ENCODE measurements at places on chromosomes 2 and 18.

GRCh38 chr2:171807831-171808393 lies 86.1 kb downstream of the SLC25A12 start:
- DNase-seq = no peak

DNA sequence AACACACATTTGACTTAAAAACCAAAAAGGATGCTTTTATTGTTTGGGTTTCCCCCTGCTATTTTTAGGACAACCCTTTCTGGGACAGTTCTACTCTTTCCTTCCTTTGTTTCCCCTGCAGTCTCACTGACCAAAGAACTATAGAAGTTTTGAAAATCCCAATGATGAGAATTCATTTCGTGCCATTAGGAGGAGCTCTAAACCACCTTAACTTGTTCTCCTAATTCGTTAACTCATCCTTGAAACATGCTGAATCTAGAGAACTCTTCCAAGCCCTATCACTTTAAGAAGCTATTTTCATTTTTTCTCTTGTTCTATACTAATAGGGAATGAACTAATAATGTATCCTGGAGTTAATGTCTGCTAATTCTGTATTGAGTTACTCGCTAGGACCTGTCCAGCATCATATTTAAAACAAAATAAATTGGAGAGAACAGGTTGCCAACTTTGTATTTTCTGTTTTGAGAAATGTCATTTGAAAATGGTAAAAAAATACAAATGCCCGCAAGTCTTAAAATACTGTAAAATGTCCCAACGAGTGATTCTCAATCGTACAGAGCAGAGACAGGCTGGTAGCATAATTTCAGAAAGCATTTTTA lies 62.9 kb downstream of the AFTPH start:
- DNase-seq = no peak

DNA sequence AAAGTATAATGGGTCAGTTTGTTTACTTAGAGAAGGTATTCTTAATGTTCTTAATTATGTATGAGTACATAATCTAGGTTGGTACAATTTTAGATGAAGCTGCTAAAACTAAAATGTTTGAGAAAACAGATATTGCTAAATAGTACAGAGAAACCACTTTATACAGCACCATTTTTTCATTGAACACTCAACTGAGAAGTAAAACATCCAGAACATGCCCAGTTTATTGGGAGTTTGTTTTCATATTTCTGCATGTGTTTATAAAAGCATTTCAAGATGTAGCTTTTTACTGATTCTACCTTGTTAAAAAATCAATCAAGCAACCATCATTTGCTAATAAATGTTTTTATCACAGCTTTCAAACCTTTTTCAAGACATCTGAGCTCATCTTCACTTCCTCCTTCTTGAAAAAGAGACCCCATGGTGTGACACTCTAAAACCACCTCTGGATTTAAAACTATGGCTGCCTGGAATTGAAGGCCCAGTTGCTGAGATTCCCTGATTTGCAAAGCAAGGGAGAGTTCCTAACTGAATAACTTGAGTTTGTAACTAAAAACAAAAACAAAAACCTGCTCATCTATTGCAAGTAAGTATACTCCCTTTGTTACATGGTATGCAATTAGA lies 585.9 kb downstream of the ZEB2 start:
- no peak for DNase-seq

GRCh38 chr18:58895385-58895784 lies 30.7 kb downstream of the ZNF532 start:
- no peak for DNase-seq

DNA sequence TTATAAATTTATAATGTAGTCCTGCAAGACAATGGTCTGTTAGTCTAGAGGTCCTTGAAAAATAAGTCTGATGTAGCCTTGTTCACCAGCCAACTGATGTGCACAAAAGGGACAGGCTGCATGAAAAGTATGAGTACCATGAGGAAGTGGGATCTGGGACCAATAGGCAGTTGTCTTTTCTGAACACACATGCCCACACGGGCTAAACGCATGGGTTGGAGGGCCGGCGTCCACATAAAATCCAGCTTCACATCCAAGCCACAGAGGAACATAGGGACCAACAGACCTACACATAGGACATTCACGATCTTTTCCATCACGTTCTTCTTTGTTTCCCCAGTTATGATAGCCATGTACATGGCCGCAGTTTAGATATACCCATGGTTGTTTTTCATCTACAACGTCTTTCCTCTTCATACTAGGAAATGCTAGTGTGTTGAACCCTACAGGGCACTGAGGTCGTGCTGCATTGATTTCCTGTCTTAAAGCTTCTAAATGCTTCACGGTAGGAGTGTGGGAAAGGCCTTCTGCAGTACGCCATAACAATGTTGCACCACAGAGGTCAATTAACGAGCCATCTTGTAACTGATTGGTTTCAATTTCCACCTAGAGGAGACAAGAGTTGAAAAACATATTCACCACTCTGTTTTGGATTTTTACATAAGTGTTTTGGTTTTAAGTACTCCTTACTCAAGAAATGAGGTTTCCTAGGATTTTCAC lies 49.4 kb downstream of the PELI1 start:
- no peak for DNase-seq

DNA sequence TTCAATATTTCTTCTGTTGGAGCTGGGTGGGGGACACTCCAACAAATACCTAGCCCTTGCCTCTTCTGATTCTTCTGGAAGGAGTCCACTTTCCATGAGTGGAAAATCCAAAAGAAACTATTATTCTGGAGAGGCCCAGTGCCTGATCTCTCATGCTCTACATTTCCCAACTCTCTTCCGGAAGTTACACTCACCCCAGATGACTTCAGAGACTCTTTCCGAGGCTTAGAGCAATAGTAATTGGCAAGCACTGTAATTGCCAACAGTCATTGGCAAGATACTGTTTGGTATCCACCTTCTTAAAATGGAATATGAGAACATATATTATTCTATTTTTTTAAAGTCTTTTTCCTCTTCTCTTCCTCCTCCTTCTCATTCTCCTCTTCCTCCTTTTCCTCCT lies 60.5 kb upstream of the CYRIA start:
- DNase-seq = no peak

GRCh38 chr2:138877421-138877820 lies 97.2 kb upstream of the NXPH2 start:
- no peak for DNase-seq

DNA sequence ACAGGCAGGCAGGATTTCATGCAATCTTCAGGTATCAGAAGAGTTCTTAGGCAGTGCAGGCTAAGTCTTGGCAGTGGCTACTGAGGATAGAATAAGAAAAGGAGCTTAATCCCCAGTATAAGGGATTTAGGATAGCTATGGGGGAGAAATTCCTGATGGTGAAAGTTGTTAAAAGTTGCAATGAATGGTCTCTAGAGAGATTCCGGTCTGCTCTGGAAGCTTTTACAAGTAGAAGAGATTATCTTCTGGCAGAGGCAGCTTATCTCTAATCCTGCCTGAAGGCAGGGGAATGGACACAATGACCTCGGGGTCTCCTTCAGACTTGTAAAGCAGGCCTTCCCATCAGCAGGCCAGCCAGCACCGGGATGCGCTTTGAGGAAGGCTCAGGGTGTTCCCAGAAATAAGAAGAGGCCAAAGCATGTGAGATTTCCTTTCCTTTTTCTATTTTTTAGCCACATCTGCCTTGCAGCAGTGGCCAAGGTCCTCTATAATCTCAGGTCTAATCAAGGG lies 253.9 kb upstream of the KLHL29 start:
- no peak for DNase-seq

- no peak for DNase-seq
These were observed 114.5 kb downstream of the AGAP1 start for GRCh38 chr2:235608200-235608887.

DNA sequence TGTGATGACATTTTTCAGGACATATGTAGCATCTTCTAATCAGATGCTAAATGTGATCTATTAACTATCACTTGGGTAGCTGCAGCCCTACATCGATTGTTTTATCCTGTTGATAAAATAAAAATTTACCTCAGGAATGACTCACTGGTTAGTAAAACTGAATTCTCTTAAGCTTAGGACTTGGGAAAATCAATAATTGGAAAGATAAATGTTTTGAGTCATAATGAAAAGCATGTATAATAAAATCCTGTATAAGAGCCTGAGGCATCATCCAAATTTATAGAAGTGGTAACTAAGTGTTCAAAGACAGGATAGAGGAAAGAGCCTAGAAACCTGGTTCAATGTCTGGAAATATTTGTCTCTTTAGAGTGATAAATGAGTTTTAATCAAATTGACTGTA lies 168.1 kb upstream of the VWC2L start:
- DNase-seq = no peak

DNA sequence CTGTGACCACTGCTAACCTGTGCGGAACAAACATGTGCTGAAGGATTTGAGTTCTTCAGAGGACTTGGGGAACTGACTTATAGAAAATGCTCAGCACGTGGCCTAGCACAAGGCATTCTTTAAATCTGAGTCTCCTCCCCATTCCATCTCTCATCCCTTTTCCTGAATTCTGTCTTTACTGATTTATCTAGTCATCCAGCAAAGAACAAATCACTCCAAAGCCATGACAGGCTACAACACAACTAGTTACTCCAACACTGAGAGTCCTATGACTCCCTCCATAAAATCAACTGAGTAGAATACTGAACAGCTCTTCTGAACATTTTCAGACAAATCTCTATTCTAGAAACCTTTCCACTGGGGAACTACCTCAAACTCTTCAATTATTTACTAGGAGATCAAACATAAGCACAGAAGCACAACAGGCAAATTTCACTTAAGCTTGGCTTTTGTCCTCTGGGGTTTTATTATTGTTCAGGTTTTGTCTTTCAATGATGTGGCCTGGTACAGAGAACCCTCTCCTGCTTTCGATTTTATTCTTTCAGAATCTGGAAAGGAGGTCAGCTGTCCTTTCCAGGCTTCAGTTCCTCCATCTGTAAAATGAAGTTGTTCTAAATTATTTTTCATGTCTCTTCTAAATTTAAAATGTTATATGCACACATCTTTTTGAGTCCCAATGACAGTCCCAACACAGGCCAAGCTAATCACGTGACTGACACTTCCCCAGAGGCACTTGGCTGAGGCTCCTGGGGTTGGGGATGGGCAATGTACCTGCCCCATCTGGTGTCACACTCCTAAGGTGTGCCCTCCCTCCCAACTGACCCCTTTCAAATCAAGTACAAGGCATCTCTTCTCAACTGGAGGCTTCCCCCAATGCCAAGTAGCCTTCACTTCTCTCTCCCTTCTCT lies 31.8 kb downstream of the RNU4ATAC start:
- no peak for DNase-seq

Data from D341Med (cell line).